ENCODE measurements at places on chromosomes 11 and 22.

DNA sequence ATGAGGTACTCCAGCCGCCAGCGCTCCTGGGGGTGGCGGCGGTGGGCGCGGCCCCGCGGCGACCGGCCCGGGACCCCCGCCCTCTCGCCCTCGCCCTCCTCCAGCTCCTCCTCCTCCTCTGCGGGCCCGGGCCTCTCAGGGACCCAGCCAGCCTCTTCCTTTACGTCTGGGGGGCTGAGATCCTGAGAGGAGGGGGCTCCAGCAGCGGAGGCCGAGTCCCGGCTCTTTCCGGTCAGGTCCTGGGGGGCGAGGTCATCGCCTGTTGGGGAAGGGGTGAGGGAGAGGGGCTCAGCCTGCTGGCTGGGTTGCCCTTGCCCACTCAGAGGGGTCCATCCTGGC is 4.3 kb downstream of the ZFTA start:
- no peak for DNase-seq

- DNase-seq = no peak
Observed at GRCh38 chr11:71302911-71303310, 50.5 kb upstream of the SHANK2 start.

DNA sequence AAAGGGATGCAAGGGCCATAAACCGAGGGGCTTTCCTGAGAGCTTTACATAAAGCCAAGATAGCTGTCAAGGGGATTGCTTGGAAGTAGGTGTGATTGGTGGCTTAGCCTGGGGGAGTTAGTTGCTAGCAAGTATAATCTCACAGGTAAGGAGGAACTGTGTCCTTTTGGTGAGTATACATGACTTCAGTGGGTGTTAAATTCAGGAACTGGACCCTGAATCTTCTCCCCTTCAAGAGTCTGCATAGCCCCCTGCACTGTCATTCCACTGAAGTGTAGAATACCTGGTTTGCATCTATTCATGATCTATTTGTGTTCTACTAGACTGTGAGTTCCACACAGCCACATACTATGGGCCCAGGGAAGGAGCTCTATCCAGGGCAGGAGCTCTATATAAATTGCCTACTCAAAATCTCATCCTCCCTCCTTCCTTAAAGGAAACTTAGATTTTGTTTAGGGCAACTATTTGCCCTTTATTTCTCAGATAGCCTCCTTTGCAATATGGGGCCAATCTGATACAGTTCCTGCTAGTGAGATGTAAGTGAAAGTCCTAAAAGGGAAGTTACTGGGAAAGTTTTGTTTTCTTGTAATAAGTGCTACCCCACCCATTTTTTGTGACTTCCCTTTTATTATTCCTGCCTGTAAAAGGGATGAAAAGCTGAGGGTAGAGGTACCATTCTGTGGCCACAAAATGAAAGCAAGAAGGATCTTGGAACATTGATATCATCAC is 120.5 kb downstream of the PGR start:
- DNase-seq = no peak

- DNase-seq = no peak
Observed at GRCh38 chr11:33674035-33674814, 26.4 kb downstream of the C11orf91 start.

DNA sequence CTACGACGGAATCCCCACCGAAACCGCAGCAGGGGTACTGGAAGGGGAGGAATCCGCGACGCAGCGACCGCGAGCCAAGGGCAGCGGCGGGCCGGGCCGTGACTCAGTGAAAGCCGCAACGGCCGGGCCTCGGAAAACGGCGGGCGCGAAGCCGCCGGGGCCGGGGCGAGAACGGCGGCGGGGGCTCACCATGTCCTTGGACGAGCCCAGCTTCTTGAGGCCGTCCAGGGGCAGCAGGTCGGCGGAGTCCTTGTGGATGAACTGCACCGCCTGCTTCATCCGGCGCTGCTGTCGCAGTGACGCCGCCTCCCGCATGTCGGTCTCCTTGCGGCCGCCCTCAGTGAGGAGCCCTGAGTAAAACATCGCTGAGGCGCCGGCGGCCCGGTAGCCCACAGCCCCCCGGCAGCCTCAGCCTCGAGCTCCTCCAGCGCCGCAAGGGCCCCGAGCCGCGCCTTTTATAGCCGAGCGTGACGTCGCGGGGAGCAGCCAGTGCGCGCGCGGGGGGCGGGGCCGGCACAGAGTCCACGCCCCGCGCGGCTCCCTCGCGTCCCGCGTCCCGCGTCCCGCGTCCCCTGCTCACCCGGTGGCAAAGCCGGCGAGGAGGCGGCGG is at the start of gene NRIP3:
NRIP3 (minus strand) TSS at position 429 of the 610 bp plus-strand sequence; CDS start at position 363, 66 bp downstream.
- DNase-seq = peak; percentile 64

DNA sequence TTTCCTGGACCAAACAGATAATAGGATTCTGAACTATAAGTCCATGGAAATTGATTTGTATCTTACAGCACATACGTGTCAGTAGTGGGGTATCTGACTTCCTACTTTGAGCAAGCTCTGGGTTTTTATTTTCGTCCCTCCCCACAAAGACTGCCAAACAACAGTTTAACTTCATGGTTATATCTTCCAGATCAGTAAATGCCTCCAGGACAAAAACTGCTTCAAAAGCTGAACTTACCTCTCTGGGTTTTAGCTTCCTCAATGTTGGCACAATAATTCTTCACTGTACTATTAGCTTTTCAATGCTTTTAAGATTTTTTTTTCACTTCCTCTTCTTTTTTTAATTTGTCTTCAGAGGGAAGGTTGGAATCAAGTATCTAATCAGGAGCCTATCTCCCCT is 4.2 kb upstream of the DPF2 start:
- no peak for DNase-seq

GRCh38 chr22:26724414-26724813 is 67.0 kb downstream of the MIAT start:
- DNase-seq = no peak

GRCh38 chr22:46448333-46448732 is 89.1 kb downstream of the CELSR1 start:
- no peak for DNase-seq

GRCh38 chr11:129434641-129435498 is 59.2 kb downstream of the BARX2 start:
- DNase-seq = no peak

GRCh38 chr11:73521621-73522020 is 76.3 kb downstream of the FAM168A start:
- no peak for DNase-seq

DNA sequence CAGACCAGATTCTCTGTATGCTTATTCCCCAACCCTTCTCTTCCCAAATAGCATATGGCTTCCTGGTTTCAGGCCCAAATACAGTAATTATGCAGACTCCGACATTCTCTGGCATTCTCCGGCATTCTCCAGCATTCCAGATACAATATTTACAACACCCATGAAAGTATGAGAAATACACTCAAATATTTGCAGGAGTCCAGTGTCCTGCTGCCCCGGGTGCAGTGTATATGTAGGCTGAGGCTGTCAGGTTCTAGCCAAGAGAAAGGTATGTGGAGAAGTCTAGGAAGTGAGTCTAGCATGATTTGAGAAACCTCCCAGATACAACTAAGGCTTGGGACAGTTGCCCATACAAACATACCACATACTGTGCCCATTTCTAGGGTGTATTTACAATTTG is 160.7 kb downstream of the SOX6 start:
- DNase-seq = no peak

GRCh38 chr11:14894657-14895598 is 2.9 kb upstream of the CYP2R1 start:
- no peak for DNase-seq

DNA sequence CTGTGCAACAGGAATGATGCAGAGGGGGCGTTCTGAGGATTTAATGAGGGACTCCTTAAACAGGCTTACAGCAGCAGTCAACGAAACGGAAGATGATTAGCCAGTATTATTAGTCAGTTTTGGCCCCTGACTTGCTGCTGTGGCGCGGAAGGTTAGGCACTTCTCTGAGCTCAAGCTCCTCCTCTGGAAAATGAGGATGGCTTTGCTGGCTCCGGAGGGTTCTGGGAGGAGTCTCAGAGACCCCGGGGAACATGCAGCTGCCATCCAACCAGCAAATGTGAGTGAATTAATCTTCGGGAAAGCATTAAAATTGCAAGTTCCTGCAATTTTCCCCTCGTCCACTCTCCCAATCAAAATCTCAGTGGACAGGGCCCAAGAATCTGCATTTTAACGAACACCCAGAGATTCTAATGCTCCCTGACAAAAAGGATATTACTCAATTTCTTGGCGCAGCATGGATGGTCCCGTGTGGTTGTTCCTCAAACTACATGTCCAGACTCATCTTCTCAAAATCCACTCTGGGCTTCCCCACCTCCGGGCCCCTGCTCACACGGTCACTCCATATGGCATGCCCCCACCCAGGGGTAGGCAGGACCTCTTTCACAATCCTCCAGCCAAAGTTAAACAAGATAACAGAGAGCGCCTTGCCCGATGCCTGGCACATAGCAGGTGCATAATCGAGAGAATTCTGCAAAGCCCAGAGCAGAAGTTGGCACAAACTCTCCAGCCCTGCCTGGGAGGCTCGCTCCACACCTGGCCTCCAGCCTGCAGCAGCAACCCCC is 6.4 kb downstream of the ELFN2 start:
- no peak for DNase-seq

DNA sequence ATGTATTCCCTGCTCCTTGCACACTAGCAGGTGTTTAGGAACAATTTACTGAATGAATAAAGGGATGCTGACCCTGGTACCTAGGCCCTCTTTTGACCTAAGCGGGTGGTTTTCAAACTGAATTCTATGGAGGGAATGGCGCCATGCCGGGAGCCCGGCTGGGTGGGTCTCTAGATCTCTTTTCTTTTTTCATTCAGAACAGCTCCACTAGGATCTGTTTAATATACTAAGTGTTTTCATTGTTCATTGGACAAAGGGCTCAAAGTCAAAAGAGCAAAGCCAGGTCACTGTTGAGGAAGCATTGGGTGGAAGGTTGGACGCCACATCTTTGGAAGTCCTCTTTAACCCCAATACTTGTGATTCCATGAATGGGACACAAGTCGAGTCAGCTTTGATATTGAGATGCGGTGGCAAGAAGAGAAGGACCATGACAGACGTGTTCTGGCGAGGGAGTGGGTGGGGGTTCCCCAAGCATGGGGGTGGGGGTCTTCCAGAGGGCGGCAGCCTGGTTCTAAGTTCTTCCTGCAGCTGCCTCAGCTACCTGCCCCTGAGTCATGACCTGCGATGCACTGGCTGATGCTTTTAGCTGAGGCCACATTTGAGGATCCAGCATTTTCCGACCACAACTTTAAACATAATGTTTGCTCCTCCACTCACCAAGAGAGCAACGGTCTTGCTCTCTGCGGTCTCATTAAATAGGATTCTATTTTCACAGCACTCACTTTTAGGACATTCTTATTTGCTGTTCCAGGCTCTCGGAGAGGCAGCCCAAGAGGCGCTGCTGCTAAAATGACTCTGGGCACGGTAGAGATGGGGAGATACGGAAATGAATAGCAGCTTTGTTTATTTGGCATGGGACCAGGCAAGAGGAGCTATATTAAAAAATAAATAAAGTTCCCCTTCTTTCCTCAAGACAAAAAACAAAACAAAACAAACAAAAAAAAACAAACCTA is 100.6 kb downstream of the FBXO7 start:
- DNase-seq = no peak

- DNase-seq = no peak
Observed at GRCh38 chr11:104531075-104531474, 367.1 kb upstream of the PDGFD start.

DNA sequence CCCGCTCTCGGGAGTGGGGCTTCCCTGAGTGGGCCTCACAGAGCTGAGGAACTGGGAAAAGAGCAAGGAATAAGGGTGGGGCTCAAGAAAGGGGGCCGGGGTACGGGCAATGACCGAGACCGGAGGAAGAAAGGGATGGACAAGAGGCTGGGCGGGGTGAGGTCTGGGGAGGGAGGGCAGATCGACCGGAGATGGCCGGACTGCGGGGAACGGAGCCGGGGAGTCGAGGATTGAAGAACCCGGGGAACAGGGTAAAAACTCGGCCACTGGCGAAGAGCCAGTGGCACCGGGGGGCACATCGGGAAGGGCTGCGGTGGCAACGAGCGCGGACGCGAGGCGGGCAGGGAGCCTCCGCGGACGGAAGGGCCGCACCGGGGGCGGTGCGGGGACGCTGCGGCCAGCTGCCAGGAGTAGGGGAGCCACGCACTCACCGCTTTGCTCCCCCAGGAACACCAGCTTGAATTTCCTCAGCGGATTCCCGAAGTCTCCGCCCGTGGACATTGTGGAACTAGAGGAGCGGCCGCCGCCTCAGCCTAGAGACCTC is 667 bp downstream of the RAB6A start:
- DNase-seq = no peak

DNA sequence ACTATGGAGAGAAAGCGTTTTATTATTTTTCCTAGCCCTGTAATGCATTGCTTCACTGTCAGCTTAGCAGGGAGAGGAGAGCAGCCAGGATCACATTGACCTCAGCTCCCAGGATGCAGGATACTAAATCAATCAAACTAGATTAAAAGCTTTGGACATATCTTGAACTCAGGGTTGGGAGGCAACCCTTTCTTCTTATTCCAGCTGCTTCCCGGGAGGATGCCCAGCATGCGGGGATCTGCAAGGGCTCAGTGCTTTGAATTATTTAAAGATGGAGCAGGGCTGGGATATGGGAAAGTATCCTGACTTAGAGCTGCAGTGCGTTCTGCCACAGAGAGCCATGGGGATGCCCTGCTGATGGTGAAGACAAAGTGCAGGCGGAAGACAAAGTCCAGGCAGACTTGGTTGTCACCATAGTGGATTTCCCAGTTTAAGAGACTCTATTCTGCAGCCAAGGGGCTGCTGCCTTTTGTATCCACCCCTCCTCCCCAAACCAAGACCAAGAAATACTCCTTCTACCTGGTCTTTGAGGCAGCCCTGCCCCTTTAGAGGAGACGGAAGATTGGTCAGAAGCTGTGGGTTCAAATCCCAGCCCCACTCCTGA is 1035.0 kb downstream of the TBC1D22A start:
- no peak for DNase-seq

DNA sequence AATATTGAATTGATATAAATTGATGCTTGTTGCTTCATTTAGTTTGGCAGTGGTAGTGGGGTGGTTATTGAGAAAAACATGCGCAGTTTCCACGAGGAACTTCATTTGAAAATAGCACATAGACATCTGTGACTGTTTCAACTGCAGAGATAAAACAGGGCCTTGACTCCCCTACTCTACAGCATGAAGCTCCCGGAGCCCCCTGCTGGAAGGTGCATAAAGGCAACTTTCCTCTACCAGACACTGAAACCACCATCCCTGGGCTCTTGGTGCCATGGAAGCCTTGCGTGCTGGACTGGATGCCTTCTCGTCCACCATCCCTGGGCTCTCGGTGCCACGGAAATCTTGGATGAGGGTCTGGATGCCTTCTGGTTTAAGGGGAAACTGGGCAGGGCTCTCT is 195.9 kb downstream of the CSNK2A3 start:
- DNase-seq = no peak

GRCh38 chr11:20194470-20194869 is 34.2 kb upstream of the DBX1 start:
- no peak for DNase-seq

DNA sequence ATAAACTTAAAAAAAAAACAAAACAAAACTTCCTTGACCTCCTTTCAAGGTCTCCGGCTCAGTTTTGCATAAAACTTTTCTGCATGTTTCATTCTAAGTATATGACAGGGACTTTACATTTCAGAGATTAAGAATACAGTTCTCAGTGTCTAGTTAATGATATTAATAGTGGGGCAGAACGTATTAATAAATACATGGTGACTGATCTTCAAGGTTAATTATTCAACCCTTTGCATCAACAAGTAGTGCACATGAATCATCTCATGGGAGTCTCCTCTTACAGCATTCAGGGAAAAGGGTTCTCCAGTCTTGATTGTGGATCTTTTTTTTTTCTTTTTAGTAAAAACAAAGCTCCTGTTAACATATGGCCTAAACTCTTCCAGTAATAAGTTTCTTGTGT is 146.8 kb downstream of the KIRREL3 start:
- DNase-seq = no peak

GRCh38 chr11:1177020-1177770 is 19.4 kb downstream of the MUC5AC start:
- DNase-seq = no peak

- DNase-seq = no peak
Observed at GRCh38 chr22:17346578-17346977, 22.7 kb upstream of the CECR2 start.

Measured in D721Med (cell line).